ENCODE measurements at places on chromosomes 4 and X.

GRCh38 chr4:177190995-177191580 lies 118.6 kb upstream of the NEIL3 start:
- no peak for DNase-seq

- DNase-seq: no peak
Observed at GRCh38 chrX:29471829-29472228, 743.5 kb upstream of the MAGEB2 start.

DNA sequence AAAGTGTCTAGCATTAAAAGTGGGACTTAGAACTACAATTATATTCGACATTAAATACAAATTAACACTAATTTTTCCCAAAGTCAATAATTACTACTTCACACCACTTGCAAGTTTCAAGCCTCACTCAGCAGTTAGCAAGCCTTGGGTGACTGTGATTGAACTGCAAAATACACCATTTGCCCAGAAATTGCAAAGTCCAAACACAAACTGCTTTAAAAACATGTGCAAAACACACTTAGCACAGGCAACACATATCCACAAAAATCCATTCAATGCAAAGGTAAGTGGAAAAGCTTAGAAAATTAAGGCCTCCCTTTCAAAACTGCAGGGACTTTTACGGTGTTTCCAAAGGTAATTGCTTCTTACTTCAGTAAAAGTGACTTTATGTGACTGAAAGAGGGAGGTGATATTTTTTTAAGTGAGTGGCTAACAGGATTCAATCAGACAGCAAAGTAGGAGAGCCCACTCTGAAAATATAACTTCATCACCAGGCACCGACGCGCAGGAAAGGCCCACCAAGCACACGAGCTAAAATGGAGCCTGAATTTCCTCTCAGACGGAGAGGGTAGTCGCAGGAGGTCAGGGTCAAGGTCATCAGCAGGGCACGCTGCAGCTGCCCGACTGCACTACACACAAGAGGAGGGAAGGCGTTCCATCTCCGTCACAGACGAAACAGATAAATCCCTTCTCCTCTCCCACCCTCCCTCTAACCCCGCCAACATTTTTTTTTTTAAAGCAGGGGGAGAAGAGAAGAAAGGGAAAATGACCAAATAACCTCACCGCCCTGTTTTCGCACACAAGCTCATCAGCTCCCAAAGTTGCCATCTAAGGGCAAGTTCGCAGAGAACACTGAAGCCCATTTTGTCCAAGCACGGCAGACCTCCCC lies 3.1 kb downstream of the ZNF827 start:
- peak; percentile 32 for DNase-seq

GRCh38 chr4:19807505-19807904 lies 444.2 kb upstream of the SLIT2 start:
- DNase-seq: no peak

GRCh38 chr4:166435449-166435848 lies 562.4 kb downstream of the TLL1 start:
- no peak for DNase-seq

DNA sequence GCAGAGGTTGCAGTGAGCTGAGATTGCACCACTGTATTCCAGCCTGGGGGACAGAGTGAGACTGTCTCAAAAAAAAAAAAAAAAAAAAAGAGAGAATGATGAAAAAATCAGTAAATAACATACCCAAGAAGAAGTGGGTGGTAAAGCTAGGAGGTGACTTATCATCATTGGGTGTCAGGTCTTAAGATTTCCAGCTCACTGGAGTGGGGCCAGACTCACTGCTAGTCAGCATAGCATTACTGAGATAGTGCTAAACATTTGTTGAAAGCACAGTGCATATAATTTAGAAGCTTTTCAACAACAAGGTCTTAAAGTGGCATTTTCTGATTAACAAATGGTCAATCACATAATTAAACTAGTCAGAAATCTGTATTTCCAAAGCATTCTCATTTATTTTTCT lies 221.8 kb upstream of the GYPA start:
- DNase-seq: no peak

- no peak for DNase-seq
Observed at GRCh38 chr4:19999276-19999675, 252.4 kb upstream of the SLIT2 start.

DNA sequence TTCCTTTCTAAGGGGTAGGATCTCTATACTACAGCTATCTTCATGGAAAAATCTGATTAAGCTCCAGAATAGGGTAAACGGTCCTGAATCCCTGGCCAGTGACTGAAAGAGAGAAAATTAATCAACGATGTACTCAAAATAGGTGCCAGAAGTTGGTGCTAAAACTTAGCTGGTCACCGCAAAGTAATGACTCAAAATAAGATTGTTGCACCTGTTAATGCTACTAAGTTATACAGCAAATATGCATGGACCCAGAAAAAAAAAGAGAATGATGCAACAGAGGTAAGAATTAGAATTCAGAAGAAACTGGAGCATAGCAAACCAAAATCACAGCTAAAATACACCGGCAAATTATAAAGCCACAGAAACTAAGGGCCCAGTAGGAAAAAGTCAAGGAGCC lies 239.7 kb upstream of the FAM241A start:
- DNase-seq: no peak

DNA sequence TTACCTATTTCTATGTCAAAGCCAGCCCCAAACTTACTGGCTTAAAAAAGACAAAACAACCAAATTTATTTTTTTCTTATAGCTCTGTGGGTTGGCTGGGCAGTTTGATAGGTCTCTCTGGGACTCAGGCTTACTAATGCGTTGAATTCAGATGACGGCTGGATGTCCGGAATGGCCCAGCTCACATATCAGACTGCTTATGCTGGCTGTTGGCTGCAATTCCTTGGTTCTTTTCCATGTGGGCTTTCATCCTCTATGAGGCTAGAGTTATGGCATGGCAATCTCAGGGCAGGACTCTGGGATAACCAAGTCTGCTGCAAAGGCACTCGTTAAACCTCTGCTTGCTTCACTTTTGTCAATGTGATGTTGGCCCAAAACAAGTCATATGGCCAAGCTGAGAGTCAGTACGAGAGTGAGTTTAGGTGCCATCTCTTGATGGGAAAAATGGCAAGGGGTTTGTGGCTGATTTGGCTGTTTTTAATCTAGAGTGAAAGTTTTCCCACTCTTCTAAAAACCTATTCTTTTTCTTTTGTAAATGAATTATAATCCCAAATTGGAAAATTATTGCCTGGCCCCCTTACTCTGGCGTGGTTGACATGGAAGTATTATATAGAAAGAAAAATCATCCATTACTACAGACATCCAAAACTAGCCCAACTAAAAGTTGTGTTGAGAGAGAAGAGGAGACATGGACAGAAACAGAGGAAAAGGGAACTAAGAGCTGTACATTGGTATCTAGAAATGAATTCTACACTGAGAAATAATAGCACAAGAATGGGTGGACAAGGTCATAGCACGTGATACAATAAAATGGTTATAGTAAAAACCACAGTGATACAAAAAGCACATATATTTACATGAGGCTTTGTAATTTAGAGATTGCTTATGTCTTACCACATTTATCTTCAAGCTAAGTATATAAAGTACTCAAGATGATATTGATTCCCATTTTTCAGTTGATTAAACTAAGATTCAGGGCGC lies 6.6 kb downstream of the PRIMPOL start:
- no peak for DNase-seq

GRCh38 chrX:9357518-9358114 lies 107.2 kb upstream of the TBL1X start:
- no peak for DNase-seq

GRCh38 chrX:22742174-22742573 lies 257.6 kb upstream of the DDX53 start:
- no peak for DNase-seq

GRCh38 chr4:185247151-185247550 lies 37.8 kb downstream of the SNX25 start:
- no peak for DNase-seq

GRCh38 chrX:140664939-140665338 lies 44.6 kb upstream of the LINC00632 start:
- DNase-seq: no peak

GRCh38 chrX:47316276-47317025 lies 53.9 kb upstream of the ZNF157 start:
- no peak for DNase-seq

DNA sequence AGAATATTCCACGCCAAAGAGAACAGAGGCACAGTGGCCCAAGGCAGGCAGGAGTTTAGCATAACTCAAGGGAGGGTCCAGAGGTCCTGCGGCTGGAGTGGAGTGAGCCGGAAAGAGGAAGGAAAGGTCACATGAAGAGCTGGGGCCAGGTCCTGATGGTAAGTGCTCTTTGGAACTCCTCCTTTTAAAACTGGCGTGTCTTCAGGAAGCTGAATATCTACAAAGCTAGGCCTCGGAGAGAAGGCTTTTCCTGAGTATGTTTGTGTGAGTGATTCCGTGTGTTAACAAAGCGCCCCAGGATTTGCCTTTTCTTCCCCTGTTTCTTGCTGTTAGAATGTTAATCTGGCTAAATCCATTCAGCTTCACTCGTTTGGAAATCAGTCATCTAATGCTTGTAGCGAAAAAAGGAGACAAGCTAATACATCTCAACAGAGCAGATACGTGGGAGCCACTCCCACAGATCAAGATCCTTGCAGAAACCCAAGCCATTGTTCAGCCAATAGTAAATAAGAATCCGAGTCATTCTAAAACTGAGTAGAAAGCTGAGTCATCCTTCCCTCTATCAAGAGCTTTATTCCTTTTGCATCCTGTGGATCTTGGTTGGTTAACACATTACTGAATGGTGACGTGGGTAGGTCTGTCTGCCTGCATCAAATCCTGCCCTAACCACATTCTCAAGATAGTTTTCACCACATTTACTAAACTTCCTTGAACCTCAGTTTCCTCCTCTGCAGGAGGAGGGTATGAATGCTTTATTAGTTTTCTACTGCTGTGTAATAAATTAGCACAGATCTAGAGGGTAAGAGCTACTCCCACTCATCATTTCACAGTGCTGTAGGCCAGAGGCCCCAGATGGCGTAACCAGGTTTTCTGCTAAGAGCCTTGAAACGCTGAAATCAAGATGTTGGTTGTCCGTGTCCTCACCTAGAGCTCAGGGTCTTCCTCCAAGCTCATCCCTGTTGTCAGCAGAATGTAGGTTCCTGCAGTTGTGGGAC lies 43.2 kb upstream of the RBM47 start:
- DNase-seq: no peak

DNA sequence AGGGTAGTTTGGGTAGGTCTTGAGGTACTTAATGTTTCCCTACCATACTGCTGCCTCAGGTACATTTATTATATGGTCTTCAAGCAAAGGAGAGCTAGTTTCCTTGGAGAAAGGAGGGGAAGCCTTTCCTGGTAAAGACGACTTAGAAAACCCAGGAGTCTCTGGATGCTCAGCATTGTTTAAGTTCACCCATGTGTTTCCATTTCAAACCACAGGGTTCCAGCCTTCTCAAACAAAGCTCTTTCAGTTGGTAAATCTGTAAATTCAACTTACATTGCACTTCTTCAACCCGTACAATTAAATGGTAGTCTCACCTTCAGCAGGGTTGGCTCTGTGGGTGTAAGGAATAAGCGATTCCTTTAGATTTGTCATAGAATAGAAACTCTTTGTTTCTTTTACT lies 111.9 kb upstream of the UNC5C start:
- DNase-seq: no peak

DNA sequence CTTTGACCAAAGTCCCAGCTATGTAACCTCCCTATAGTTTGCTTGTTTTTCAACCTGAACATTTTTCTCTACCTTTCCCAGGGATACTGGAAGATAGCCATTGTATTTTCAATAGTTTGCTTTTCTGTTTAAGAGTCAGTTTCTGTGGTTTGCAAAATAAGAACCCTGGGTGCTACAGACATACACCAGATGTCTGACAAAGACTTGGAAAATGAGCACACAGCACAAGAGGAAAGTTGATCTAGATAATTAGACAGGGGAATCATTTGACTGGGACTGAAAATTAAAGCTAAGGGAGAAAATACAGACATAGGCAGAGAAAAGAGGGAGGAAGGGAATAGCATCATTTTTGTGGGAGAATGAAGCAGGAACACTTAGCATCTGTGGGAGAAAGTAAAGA lies 218.3 kb upstream of the CNKSR2 start:
- no peak for DNase-seq

DNA sequence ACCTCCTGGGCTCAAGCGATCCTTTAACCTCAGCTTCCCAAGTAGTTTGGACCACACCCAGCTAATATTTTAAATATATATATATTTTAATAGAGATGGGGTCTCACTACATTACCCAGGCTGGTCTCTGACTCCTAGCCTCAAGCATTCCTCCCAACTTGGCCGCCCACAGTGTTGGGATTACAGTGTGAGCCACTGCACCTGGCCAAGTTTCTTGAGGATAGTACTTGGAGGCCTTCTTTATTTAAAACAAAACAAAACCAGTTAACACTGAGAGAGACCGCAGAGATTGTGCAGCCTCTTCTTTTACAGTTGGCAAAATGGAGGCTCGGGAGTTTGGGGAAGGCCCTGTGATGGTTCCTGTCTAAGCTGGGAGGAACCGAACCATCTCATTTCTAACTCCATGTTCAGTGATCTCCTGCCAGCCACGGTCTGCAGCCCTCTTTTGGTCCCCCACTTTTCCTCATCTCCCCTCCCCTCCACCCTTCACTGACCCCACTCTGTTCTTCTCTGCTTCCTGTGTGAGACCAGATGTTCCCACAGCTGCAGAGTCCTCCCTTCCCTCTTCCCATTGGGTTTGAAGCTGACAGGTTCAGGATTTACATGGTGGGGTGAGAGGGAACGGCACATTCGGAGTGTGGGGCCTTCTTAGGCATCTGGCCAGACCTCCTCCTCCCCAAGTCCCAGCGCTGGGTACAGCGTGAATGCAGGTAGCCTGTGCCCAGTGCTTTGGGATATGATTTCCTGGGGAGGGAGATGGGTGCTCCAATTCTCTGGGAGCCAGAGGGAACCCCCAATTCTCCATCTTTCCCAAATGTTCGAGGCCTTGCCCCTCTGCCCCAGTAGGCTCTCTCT lies 1.4 kb upstream of the SORCS2 start:
- DNase-seq: no peak

GRCh38 chr4:105296672-105297071 lies 150.0 kb downstream of the TET2 start:
- DNase-seq: no peak

DNA sequence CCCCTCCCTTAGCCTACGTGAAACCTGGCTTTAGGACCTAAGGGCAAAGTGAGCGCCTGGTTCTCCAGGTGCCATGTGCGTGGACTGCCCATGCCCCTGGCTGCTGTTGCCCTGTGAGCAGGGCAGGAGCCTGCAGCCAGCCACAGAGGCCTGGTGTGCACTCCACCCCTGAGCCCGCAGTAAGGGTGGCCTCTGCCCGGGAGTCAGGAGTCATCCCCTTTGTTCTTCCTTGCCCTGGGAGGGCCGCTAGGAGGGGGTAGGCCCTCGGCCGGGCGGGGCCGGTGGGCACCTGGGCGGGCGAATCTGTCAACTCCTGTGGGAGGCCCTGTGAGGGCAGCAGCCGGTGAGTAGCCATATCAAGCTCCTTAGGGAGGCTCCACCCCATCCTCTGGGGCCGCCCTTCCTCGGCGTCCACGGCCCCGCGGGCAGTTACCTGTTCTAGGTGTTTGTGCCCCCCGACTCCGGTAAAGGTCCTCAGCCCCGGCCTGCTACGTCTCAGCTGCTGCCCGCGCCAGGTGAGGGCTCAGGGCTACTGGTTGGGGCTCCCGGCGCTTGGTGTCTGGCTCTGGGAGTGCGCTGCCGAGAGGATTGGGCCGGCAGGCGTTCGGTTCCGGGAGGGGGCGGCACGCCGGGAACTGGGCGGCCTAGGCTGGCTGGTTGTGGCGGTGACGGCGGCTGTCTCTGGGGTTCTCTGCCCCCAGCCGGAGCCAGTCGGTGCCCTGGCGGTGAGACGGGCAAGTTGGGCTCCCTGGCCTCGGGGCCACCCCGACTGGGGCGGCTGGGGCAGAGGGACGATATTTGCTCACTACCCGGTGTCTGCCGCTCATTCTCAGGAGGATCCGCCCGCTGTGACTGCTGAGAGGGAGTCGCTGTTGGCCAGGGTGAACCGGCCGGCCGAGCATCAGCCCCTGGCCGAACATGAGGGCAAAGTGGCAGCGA lies 1060.2 kb downstream of the TECRL start:
- no peak for DNase-seq

GRCh38 chr4:54709400-54709799 lies 51.6 kb downstream of the KIT start:
- no peak for DNase-seq
